ENCODE measurements at places on chromosomes 1 and 21. TPM values are rescaled to one million over a fixed set of nuclear protein-coding genes. Genes with fewer than 3 reads are reported as not detected.

Gene NBPF19
- 35.1 TPM for total RNA-seq

Gene OR6N2
- not detected for total RNA-seq

Gene SERBP1
- 139 TPM for total RNA-seq

Gene CALML6
- 1.2 TPM for total RNA-seq

Gene LDLRAP1
- total RNA-seq, result 41.7 TPM

Gene HUNK
- 1.8 TPM for total RNA-seq

Gene KRTAP19-6
- total RNA-seq, result not detected

Gene PLEKHO1
- 48.5 TPM for total RNA-seq

Gene ALG14
- 1.3 TPM for total RNA-seq

Gene NBPF6
- total RNA-seq, result not detected

Gene GBP6
- total RNA-seq, result 0.16 TPM

Gene OLIG2
- not detected for total RNA-seq

Gene PLPP3
- 851 TPM for total RNA-seq

Gene CR2
- not detected for total RNA-seq

Gene DMRTA2
- not detected for total RNA-seq

Gene GABRD
- not detected for total RNA-seq

Gene VCAM1
- total RNA-seq, result 32.8 TPM

Gene ADGRL4
- 2.7 TPM for total RNA-seq

Gene ELOA
- 47.9 TPM for total RNA-seq

Gene DYNLT5
- 2.8 TPM for total RNA-seq

Gene SLAMF7
- total RNA-seq, result not detected

Gene PLA2G2F
- total RNA-seq, result not detected

Gene SASS6
- 1.8 TPM for total RNA-seq

Gene UBXN10
- under 0.01 TPM for total RNA-seq

Gene FYB2
- total RNA-seq, result not detected

Gene ALPL
- total RNA-seq, result 4.9 TPM

Gene C1orf116
- total RNA-seq, result 0.16 TPM

Gene HS2ST1
- total RNA-seq, result 14.3 TPM

Gene SMCP
- total RNA-seq, result not detected

Gene CHI3L2
- not detected for total RNA-seq

Gene ENSA
- 62.3 TPM for total RNA-seq

Gene MMEL1
- not detected for total RNA-seq

Gene CA6
- not detected for total RNA-seq

Gene OR2L8
- total RNA-seq, result 0.97 TPM

Gene HIPK1
- 33.2 TPM for total RNA-seq

Gene CADM3
- total RNA-seq, result 0.49 TPM

Gene HES3
- not detected for total RNA-seq

Gene DNM3
- 11.0 TPM for total RNA-seq

Gene ADPRS
- total RNA-seq, result 27.1 TPM

Gene NMNAT2
- total RNA-seq, result 3.3 TPM

Gene RHBDL2
- 0.85 TPM for total RNA-seq

Gene CFHR4
- not detected for total RNA-seq

Gene KIF17
- 0.61 TPM for total RNA-seq

Gene TACSTD2
- total RNA-seq, result 2.4 TPM

Gene PRDX6
- total RNA-seq, result 108 TPM

Gene AGO4
- 22.2 TPM for total RNA-seq

Gene ELAPOR1
- 0.85 TPM for total RNA-seq

Gene C1orf115
- 0.49 TPM for total RNA-seq

Gene AIRE
- not detected for total RNA-seq

Gene ATP6V1G3
- not detected for total RNA-seq

Gene ANKRD65
- total RNA-seq, result 0.81 TPM

Gene IRF6
- 2.1 TPM for total RNA-seq

Gene HSPB7
- 22.2 TPM for total RNA-seq

Gene GPR3
- 0.36 TPM for total RNA-seq

Gene HSD3B1
- total RNA-seq, result not detected

Gene FMOD
- total RNA-seq, result 1.9 TPM

Gene OR2G6
- total RNA-seq, result not detected

Gene S100B
- 1.5 TPM for total RNA-seq

Gene CLCA1
- total RNA-seq, result not detected

Data from hair follicle dermal papilla cell (primary cell).